ENCODE measurements at places on chromosomes 12 and 14.

GRCh38 chr12:121314431-121314830 lies 17.9 kb upstream of the CAMKK2 start:
- no peak for DNase-seq

DNA sequence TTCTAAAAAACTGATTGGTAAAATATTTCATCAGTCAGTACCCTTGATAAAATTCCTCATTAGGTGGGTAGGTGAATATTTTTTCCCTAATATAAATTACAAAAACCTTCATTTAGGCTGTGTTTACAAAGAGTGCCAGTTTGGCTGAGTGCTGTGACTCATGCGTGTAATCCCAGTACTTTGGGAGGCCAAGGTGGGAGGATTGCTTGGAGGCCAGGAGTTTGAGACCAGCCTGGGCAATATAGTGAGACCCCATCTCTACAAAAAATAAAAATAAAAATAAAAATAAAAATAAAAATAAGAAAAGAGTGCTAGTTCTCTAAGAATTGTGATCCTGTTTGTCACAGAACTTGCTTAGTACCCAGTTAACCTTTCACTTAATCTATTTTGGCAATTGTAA lies 398.4 kb upstream of the RGS6 start:
- no peak for DNase-seq

GRCh38 chr12:29991924-29992323 lies 208.2 kb upstream of the TMTC1 start:
- no peak for DNase-seq

- DNase-seq: no peak
Measured at GRCh38 chr14:24377657-24378056, 9.7 kb downstream of the NFATC4 start.

DNA sequence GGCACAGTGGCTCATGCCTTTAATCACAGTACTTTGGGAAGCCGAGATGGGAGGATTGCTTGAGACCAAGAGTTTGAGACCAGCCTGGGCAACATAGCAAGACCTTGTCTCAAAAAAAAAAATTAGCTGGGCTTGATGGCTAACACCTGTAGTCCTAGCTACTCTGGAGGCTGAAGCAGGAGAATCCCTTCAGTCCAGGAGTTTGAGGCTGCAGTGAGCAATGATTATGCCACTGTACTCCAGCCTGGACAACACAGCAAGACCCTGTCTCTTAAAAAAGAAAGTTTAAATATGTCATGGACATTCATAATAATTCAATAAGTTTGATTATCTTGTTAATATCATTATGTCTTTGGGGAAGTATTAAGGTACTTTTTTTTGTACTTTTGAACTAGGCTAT lies 38.9 kb downstream of the KIAA0586 start:
- DNase-seq: no peak

GRCh38 chr14:76760331-76761135 lies 735 bp upstream of the VASH1 start:
- DNase-seq: no peak

DNA sequence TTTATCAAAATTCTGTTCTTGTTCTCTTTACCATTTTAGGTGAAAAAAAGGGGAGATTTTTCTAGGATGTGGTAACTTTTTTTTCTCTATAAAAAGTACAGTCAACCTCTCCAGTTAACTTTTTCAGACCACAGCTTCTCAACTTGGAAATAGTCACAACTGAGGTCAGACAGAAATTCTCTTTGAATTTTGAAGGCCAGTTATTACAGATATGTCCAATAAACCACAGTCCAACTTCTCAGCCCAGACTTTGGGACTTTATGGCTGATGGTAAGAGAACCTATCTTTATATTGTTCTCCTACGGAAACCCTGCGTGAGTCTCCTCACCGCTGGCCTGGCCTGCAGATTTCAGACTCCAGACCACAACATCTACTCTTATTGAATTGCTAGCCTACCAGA lies 176.7 kb downstream of the DACT1 start:
- no peak for DNase-seq

DNA sequence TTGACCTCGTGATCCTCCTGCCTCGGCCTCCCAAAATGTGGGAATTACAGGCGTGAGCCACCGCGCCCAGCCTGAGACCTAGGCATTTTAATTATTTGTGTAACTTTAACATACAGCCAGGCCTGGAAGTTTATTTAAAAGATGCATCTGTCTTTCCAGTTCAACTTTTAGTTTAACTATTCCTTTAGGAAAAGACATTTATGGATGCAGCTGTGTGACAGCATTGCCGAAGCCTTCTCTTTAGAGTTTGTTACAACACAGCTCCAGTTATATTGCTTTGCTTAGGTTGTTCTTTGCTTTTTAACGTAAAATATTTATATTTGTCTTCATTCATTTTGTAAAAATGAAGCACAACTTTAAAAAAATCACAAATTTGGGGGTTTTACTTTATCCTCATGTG lies 67.0 kb downstream of the DIP2B start:
- no peak for DNase-seq

DNA sequence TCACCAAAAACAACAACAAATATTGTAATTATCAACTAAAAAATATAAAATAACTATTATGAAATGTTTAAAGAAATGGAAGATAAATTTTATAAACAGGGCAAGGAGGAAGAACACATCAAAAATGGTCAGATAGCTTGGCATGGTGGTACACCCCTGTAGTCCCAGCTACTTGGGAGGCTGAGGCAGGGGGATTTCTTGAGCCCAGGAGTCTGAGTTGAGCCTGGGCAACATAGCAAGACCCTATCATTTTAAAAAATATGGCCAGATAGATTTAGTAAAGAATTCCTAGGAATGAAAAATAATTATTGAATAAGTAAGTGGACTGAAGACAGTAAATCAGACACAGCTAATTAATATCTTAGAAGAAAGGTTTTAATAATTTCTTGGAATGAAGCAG lies 32.6 kb downstream of the ITPR2 start:
- DNase-seq: no peak

GRCh38 chr12:79370021-79370420 lies 320.7 kb downstream of the PAWR start:
- no peak for DNase-seq

- no peak for DNase-seq
Measured at GRCh38 chr12:74722709-74723108, 185.1 kb downstream of the ATXN7L3B start.

Measured in activated T-cell treated with anti-CD3 and anti-CD28 coated beads, Interleukin-2, amount 50 U/mL, for 48 hours (primary cell).